CD8-positive, alpha-beta memory T cell (primary cell): ENCODE measurements at places on chromosomes 7 and 10. TPM values are rescaled to one million over a fixed set of nuclear protein-coding genes. Genes with fewer than 3 reads are reported as not detected.

The ATE1 gene
- polyA plus RNA-seq, result 24.8 TPM

- no peak for DNase-seq
Observed at GRCh38 chr7:101186844-101187428, 6.8 kb upstream of the NAT16 start.

- DNase-seq, result no peak
Observed at GRCh38 chr10:13857451-13857850, 270.7 kb downstream of the PRPF18 start.

DNA sequence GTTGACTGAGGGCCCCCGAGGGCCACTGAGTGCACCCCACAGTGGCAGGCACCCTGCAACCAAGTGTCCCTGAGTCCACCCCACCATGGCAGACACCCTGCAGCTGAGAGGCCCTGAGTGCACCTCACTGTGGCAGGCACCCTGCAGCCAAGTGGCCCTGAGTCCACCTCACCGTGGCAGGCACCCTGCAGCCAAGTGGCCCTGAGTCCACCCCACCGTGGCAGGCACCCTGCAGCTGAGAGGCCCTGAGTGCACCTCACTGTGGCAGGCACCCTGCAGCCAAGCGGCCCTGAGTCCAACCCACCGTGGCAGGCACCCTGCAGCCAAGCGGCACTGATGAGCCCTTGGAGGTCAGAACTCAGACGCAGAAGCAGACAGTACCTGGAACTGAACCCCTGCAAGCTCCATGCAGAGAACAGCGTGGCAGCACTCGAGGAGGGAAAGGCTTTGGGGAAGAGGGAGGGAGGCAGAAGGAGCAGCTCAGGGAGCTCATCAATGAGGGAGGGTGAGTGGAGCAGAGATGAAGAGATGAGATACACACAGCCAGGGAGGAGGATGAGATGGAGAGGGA is 156.5 kb downstream of the WDR37 start:
- no peak for DNase-seq

The PHF14 gene
- polyA plus RNA-seq, result 12.7 TPM

The CHCHD3 gene
- 59.1 TPM for polyA plus RNA-seq

GRCh38 chr7:31368620-31369019 is 28.1 kb upstream of the NEUROD6 start:
- no peak for DNase-seq

The PTF1A gene
- not detected for polyA plus RNA-seq

DNA sequence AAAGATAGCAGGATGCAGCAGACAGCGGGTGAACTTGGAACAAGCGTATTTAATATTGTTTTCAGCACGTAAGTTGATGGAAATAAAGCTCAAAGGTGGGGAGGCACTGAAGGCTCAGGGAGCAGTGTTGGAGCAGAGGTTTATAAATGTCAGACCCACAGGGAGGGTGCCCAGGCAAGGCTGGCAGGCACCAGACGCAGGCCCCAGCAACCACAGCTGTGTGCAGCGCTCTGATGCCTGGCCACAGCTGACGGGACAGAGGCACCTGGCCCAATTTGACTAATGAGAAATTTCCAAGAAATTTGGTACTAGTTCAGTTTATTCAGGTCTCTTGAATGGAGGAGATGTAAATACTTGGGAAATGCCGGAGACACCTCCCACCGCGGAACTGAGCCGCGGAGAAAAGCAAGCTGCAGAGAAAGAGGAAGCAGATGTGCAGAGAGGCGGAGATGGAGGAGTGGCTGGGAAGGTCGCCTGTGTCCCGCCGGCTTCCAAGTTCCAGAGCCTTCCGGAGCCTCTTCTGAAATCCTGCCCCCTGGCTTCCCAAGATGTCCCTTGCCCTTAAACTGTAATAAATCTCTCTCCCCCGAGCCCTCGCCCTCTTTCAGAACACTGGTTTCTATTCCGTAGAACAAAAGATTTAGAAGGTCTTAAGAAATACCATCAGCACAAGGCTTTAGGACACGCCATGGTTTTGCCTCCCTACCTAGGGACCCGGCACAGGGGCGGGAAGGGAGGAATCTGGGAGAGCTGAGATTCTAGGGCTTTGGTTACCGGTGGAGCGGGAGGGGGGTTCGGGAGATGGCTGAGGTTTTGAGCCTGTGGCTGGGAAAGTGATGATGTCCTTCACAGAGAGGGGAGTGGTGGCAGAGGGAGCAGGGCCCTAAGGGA is 38.4 kb upstream of the PLXNA4 start:
- no peak for DNase-seq

GRCh38 chr7:43655584-43655983 is 72.7 kb downstream of the STK17A start:
- no peak for DNase-seq

The SPAG6 gene
- not detected for polyA plus RNA-seq

DNA sequence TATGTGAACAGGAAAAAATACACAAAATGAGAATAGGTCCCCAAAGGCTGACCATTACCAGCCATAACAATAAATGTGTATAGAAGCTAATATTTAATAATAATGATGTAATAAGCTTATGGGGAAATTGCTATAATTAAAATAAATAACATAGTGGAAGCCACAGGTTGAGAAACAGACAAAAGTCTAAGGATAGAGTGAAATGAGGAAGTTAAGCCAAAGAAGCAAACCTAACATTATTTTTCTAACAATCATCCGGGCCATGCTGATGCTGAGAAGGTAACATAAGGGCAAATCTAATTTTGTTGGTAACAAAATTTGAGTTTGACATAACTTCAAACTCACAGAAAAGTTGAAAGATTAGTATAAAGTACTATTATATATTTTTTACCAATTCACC is 115.9 kb downstream of the MICU1 start:
- no peak for DNase-seq

GRCh38 chr10:130053561-130053960 is 57.1 kb downstream of the C10orf143 start:
- DNase-seq, result no peak

- DNase-seq, result no peak
Observed at GRCh38 chr7:12890586-12890985, 203.2 kb downstream of the ARL4A start.

The ATG9B gene
- polyA plus RNA-seq, result 15.4 TPM

GRCh38 chr10:95508730-95509129 is 52.4 kb downstream of the SORBS1 start:
- no peak for DNase-seq

GRCh38 chr10:124704428-124705380 is 39.5 kb downstream of the FAM53B start:
- DNase-seq, result no peak

DNA sequence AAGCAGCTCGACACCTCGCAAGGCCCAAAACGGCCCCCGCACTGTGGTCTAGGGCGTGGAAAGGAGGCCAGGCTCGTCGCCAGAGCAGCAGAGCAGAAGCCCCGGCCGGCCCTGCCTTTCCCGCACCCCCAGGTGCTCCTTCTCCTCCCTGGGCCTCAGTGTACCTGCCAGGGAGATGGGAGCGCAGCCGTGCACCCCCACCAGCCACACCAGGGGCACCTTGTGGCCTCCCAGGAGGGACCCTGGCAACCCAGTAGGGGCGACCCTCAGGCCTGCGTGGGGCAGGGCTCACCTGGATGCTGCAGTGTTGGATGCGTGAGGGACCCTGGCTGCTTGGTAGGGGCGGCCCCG is 9.5 kb downstream of the PDGFA start:
- DNase-seq, result no peak

DNA sequence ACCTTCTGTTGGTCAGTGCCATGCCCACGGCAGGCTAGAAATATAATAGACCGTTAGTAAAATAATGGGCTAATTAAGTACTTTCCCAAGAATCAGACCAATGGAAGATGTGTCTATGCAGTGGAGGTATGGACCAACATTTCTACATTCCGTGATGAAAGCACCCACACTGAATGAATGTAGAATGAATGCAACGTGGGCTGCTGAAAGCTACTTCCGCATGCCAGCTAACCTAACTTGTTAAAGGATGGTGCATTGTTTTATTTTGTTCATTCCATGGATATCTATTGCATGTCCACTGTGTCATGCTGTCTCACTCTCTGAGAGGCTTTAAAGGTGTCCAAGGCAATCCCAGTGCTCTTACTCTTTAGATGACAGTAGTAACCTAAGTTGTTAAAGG is 112.9 kb upstream of the CAV2 start:
- DNase-seq, result no peak
